Neural progenitor cell (in vitro differentiated cells): ENCODE measurements at places on chromosomes 11 and 22. TPM values are rescaled to one million over a fixed set of nuclear protein-coding genes. Genes with fewer than 3 reads are reported as not detected.

DNA sequence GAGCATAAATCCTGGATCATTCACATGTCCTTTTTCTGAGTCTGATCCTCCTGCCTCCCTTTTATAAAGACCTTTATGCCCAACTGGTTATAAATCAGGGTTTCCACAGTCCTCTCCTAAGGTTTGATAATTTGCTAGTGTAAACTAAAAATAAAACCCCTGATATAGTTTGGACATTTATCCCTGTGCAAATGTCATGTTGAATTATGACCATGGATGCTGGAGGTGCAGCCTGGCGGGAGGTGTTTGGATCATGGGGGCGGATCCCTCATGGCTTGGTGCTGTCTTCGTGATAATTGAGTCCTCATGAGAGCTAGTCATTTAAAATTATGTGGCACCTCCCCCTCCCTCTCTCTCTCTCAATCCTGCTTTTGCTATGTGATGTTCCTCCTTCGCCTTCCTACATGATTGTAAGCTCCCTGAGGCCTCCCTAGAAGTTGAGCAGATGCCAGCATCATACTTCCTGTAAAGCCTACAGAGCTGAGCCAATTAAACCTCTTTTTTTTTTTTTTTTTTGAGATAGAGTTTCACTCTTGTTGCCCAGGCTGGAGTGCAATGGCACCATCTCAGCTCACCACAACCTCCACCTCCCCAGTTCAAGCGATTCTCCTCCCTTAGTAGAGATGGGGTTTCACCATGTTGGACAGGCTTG is 9.6 kb upstream of the MTCH2 start:
- no peak for DNase-seq
- H3K27ac ChIP-seq: no peak overlapping the region
- no peaks in the 10 kb centered on the region for H3K4me1 ChIP-seq

GRCh38 chr11:3849297-3849874 is 6.1 kb upstream of the STIM1 start:
- no peaks in the 10 kb centered on the region for H3K36me3 ChIP-seq
- peak; percentile 55 for DNase-seq
- H3K4me3 ChIP-seq: no peak overlapping the region
- H3K27me3 ChIP-seq: no peaks in the 10 kb centered on the region

DNA sequence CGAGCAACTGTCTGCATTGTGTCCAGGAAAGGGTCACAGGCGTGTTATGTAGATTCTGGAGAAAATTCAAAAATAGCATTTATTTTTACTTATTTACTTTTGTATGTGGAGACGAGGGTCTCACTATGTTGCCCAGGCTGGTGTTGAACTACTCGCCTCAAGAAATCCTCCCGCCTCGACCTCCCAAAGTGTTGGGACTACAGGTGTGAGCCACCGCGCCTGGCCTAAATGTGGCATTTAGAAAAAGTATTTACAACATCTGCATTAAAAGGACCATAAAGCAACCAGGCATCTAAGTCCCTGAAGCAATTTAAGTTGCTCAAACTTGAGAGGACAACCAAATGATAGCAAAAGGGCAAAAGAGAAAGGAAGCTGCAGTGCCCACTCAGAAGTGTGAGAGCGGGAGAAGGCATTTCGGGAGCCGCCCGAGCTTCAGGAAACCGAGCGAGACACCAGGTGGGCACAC is 595 bp downstream of the TRIM66 start:
- H3K27ac ChIP-seq: peak overlapping the region; percentile 90
- H3K27me3 ChIP-seq: no peaks in the 10 kb centered on the region
- H3K4me3 ChIP-seq: peak overlapping the region; percentile 94
- DNase-seq: no peak
- peaks cover 10% of the 10 kb centered on the region for H3K4me1 ChIP-seq

DNA sequence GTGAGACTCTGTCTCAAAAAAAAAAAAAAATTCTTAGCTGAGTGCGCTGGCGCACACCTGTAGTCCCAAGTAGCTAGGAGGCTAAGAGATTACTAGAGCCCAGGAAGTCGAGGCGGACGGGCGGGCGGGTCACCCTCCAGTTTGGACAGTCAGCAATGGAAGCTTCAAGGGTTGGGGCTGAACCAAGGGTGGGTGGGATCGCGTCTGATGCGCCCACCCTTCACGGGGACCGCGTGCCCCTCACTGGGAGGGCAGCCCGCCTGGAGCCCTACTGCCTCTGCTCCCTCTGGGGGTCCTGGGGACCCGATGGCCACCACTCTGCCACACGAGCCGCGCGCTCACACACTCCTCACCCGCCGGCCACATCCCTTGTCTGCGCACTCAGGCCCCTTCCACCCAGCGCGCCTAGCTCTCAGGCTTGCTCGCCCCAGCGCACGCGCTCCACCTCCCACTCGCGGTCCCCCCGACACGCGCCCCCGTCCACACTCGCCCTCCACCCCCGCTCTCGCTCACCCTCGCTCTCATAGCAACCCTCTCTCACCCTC is 494 bp downstream of the CHID1 start:
- peak overlapping the region; percentile 99 for H3K4me3 ChIP-seq
- H3K27me3 ChIP-seq: no peaks in the 10 kb centered on the region
- no peaks in the 10 kb centered on the region for H3K36me3 ChIP-seq
- no peak overlapping the region for H3K27ac ChIP-seq
- H3K4me1 ChIP-seq: peaks cover 14% of the 10 kb centered on the region

- peaks cover 52% of the 10 kb centered on the region for H3K27me3 ChIP-seq
- H3K27ac ChIP-seq: no peak overlapping the region
- H3K36me3 ChIP-seq: no peaks in the 10 kb centered on the region
- no peaks in the 10 kb centered on the region for H3K4me1 ChIP-seq
- no peak overlapping the region for H3K4me3 ChIP-seq
These were observed 32.6 kb upstream of the PRDM11 start for GRCh38 chr11:45113807-45114206.

DNA sequence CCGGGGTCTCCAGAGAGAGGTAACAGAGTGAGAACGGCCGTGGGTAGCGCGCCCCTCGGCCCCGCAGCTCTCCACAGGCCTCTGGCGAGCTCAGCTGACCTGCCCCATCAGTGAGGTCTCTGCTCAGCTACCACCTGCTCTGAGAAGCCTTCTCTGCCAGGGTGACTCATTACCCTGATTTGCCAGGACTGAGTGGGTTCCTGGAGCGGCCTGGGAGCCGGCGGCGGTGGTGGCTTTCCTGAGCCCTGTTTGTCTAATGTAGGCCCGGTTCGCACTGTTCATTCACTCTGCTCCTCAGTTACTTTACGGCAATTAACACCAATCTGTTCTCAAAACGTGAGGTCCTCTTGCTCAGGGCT is 351.0 kb upstream of the B3GAT1 start:
- no peaks in the 10 kb centered on the region for H3K36me3 ChIP-seq
- DNase-seq: no peak
- H3K27ac ChIP-seq: no peak overlapping the region
- H3K4me1 ChIP-seq: no peaks in the 10 kb centered on the region
- no peaks in the 10 kb centered on the region for H3K27me3 ChIP-seq

- H3K27me3 ChIP-seq: no peaks in the 10 kb centered on the region
- H3K4me3 ChIP-seq: no peak overlapping the region
- DNase-seq: no peak
- no peaks in the 10 kb centered on the region for H3K4me1 ChIP-seq
- H3K36me3 ChIP-seq: no peaks in the 10 kb centered on the region
These were observed 74.5 kb upstream of the RAB38 start for GRCh38 chr11:88249706-88250105.

- peak; percentile 29 for DNase-seq
- H3K27ac ChIP-seq: no peak overlapping the region
- H3K27me3 ChIP-seq: no peaks in the 10 kb centered on the region
- H3K4me3 ChIP-seq: no peak overlapping the region
- no peaks in the 10 kb centered on the region for H3K36me3 ChIP-seq
These were observed 7.6 kb upstream of the LMO2 start for GRCh38 chr11:33899400-33900037.

SEC14L2 gene
- total RNA-seq: 4.9 and 5.7 TPM in 2 replicates

NPAS4 gene
- total RNA-seq: 0.65 TPM in 1 of 2 replicates, not detected in the other

DNA sequence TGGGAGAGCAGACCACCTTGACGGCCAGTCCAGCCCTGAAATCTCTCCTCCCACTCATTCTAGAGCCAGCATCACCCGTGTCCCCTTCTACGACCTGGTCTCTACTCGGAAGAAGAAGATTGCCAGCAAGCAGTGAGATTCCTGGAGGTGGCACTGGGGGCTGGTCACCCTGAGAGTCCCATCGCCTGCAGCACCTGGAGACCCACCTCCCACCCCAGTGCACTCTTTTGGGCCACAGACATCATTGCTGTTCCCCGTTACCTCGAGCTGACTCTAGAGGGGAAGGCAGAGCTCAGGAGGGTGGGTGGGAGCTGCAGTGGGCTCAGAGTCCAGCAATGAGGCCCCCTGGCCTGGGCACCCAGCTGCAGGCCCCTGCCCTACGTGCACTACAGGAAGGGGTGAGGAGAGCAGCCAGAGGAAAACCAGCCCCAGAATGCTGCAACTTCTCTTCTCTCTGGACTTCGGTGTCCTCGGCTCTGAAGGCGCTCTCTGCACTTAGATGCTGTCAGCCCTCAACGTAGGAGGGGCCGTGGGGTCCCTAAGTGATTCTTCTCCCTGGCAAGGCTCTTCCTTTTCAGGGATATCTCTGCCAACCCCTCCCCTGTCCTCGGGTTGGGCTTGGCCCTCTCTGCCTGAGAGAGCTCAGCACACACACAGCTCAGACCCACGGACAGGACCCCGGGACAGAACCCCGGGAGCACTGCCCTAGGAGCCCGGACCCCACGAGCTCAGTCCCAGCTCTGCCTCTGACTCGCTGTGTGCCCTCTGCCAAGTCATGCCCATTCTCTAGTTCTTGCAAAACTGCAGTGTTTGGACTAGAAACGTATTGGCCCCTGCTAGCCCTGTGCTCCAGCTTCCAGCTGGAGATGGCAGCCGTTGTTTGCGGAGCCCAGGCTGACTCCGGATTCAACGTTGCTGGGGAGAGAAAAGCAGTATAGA is 31.3 kb downstream of the CYTH4 start:
- no peak for DNase-seq
- no peaks in the 10 kb centered on the region for H3K36me3 ChIP-seq
- H3K4me3 ChIP-seq: no peak overlapping the region
- no peak overlapping the region for H3K27ac ChIP-seq
- H3K27me3 ChIP-seq: no peaks in the 10 kb centered on the region

OR4A16 gene
- not detected in 2 replicates for total RNA-seq

DNA sequence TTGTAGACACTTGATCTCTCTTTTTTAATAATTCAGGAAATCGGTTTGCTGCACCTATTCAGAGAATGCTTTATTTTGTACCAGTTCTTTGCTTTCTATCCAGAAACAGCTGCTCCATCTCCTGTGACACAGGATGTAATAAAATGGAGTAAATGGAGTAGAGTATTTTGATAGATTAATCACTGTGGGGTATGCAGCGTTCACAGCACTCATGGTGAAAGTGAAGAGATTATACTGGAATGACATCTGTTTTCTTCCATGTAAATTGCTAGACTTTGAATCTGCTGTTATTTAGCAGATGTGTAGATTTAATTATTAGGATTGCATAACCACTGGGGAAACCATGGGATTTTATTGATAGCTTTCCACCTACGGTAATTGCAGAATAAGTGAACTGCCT is 227.3 kb upstream of the ARHGAP42 start:
- DNase-seq: no peak
- no peaks in the 10 kb centered on the region for H3K4me1 ChIP-seq
- H3K27ac ChIP-seq: no peak overlapping the region
- H3K27me3 ChIP-seq: no peaks in the 10 kb centered on the region
- H3K36me3 ChIP-seq: no peaks in the 10 kb centered on the region

- no peaks in the 10 kb centered on the region for H3K36me3 ChIP-seq
- H3K4me1 ChIP-seq: no peaks in the 10 kb centered on the region
- no peak overlapping the region for H3K27ac ChIP-seq
- no peak overlapping the region for H3K4me3 ChIP-seq
- no peaks in the 10 kb centered on the region for H3K27me3 ChIP-seq
- DNase-seq: no peak
These were observed 10.5 kb upstream of the FUT4 start for GRCh38 chr11:94533206-94533605.

DNA sequence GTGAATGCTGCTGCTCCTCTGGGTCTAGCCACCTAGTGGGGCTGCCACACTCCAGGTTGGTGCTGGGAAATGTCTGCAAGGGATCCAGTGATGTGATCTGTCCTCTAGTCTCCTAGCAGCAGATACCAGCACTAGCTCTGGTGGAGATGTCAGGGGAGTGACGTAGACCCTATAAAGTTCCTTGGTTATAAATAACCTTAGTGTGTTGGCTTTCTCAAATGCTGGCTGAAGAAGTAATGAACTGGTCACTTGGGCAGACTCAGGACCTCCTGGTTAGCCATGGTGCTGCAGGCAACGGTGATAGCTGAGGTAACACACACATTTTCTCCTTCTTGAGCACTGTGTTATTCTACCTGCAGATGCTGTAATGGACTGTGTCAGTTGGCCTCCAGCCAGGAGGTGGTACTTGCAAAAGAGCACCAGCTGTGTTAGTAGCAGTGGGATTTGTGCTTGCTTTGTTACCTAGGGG is 35.5 kb downstream of the BBOX1 start:
- H3K4me1 ChIP-seq: peaks cover 18% of the 10 kb centered on the region
- DNase-seq: peak; percentile 21
- H3K27ac ChIP-seq: no peak overlapping the region
- no peaks in the 10 kb centered on the region for H3K27me3 ChIP-seq
- H3K4me3 ChIP-seq: no peak overlapping the region
- H3K36me3 ChIP-seq: no peaks in the 10 kb centered on the region

PRR33 gene
- not detected in 2 replicates for total RNA-seq

DNA sequence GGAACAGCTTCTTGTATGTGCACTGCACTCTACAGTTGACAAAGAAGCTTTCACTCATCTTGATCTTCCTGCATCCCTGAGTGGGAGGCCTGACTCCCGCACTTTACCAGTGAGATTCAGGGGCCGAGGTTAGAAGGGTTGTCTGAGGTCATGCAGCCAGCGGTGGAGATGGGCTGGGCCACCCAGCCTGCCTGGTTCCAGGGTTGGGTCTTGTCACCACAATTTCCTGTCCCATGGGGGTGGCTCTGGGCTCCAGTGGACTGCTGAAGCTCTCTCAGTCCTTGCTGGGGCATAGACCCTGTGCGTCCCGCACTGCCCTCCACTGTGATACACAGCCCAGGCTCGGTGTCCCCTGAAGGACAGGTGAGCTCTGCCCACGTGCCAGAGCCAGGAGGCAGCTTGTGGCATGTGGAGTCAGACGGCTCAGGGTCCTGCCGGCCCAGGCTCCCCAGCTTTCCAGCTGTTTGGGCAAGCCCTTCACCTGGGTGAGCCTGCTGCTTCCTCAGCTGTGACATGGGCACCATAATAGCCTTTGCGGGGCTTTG is 6.9 kb upstream of the MYO7A start:
- no peak overlapping the region for H3K4me3 ChIP-seq
- H3K4me1 ChIP-seq: no peaks in the 10 kb centered on the region
- no peak for DNase-seq
- no peaks in the 10 kb centered on the region for H3K36me3 ChIP-seq
- no peak overlapping the region for H3K27ac ChIP-seq
- H3K27me3 ChIP-seq: no peaks in the 10 kb centered on the region

MCM5 gene
- 131 and 132 TPM in 2 replicates for total RNA-seq

TRIM6 gene
- 7.1 and 7.4 TPM in 2 replicates for total RNA-seq

GRCh38 chr11:120432056-120433018 is 79.2 kb upstream of the GRIK4 start:
- no peaks in the 10 kb centered on the region for H3K4me1 ChIP-seq
- H3K4me3 ChIP-seq: no peak overlapping the region
- no peaks in the 10 kb centered on the region for H3K36me3 ChIP-seq
- no peak for DNase-seq
- no peak overlapping the region for H3K27ac ChIP-seq
